Adrenal gland (tissue), 19 donors: ENCODE measurements at places on chromosomes 6 and 20. TPM values are rescaled to one million over a fixed set of nuclear protein-coding genes. Genes with fewer than 3 reads are reported as not detected.

DNA sequence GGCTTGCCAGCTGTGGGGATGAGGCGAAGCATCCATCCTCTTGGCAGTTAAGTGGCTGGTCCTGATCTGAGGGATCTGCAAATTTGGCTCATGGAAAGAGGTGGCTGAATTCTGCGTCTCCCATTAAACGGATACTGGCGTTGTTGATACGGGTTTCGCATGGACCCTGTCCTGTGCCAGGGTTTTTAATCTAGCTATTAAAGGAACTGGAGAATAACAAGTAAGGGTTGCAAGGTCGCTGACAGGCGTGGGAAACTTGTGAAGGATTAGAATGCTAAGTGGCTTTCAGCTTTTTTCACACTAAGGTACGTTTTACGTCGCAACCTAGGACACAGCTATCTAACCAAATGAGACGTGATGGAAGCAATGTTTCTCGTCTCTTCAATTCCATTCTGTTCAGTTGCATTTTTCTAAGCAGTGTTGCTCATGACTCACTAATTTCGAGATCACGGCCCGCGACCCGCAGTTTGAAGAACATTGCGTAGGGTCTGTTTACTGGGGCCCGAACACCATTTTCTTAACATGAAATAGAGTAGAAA lies 852 bp downstream of the GMNN start:
- peak; percentile 32 for DNase-seq
- H3K27ac ChIP-seq, result peak overlapping the region; percentile 90
- H3K36me3 ChIP-seq, result peaks cover under 1% of the 10 kb centered on the region
- H3K27me3 ChIP-seq, result no peaks in the 10 kb centered on the region
- H3K4me3 ChIP-seq, result peak overlapping the region; percentile 77

The PRR18 gene
- total RNA-seq, result not detected

GRCh38 chr6:14880677-14881076 lies 365.2 kb upstream of the JARID2 start:
- H3K36me3 ChIP-seq, result no peaks in the 10 kb centered on the region
- H3K27me3 ChIP-seq, result no peaks in the 10 kb centered on the region
- no peak for DNase-seq
- peaks cover 11% of the 10 kb centered on the region for H3K4me1 ChIP-seq
- H3K4me3 ChIP-seq, result no peak overlapping the region
- no peak overlapping the region for H3K27ac ChIP-seq

The ACSS1 gene
- total RNA-seq, result 19.3 TPM

DNA sequence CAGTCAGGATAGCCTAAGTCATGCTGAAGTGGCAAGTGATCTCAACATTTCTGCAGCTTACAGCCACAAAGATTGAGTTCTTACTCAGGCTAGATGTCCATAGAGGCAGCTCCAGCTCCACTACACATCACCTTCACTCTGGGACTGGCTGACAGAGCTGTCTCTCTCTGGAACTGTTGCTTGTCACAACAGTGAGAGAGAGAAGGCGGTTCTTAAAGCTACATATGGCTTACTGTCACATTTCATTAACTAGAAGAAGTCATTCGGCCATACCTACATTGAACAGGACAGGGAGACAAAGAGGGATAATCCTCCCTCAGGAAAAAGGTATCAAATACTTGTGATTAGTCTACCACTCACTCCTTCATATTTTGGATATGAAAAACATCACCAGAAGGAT lies 914.9 kb upstream of the FLRT3 start:
- no peaks in the 10 kb centered on the region for H3K27me3 ChIP-seq
- H3K4me1 ChIP-seq, result no peaks in the 10 kb centered on the region
- DNase-seq, result no peak
- no peak overlapping the region for H3K27ac ChIP-seq
- no peaks in the 10 kb centered on the region for H3K36me3 ChIP-seq

The OR2B6 gene
- total RNA-seq, result not detected
